Renal cortical epithelial cell (primary cell): ENCODE measurements at places on chromosomes 13 and 19.

- no peak for DNase-seq
These were observed 32.0 kb downstream of the LTBP4 start for GRCh38 chr19:40633207-40633606.

DNA sequence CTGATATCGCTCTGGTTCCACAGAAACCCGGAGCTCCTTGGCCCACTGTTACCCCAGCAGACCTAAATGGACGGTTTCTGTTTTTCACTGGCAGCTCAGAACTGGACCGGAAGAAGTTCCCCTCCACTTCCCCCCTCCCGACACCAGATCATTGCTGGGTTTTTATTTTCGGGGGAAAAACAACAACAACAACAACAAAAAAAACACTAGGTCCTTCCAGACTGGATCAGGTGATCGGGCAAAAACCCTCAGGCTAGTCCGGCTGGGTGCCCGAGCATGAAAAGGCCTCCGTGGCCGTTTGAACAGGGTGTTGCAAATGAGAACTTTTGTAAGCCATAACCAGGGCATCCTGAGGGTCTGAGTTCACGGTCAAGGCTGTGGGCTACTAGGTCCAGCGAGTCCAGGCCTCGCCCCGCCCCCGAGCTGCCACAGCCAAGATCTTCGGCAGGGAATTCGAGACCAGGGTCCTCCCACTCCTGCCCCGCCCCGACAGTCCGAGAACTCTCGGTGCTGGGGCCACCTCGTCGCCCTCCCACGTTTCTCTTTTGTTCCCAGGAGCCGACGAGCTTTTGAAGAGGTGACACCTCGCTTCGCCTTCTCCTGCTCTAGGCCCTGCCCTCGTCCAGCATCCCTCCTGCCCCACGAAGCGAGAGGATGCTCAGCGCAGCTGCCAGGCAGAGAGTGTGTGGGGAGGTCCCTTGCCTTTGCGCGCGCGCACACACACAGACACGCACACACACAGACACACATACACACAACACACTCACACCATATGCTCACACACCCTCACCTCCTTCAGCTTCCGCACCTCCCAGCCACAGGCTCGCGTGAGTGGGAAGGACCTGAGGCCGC, 8.8 kb downstream of the ZIC2 start:
- DNase-seq = no peak

DNA sequence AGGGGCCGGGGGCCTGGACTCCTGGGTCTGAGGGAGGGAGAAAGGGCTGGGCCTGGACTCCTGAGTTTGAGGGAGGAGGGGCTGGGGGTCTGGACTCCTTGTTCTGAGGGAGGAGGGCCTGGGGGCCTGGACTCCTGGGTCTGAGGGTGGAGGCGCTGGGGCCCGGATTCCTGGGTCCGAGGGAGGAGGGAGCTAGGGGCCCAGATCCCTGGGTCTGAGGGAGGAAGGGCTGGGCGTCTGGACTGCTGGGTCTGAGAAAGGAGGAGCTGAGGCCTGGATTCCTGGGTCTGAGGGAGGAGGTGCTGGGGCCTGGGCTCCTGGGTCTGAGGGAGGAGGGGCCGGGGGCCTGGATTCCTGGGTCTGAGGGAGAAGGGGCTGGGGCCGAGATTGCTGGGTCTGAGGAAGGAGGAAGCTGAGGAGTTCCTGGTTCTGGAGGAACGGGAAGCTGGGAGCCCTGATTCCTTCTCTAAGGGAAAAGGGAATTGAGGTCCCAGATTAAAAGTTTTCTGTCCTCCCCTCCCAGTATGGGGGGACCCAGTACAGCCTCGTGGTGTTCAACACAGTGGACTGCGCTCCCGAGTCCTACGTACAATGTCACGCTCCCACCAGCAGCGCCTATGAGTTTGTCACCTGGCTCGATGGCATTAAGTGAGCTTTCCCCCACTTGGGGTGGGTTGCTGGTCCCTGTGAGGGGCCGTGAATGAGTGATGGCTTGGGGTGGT, 721 bp downstream of the MED25 start:
- no peak for DNase-seq

- DNase-seq = peak; percentile 71
These were observed 237.6 kb downstream of the DNAJC15 start for GRCh38 chr13:43260999-43261398.

GRCh38 chr13:100483841-100484381, 104.7 kb downstream of the GGACT start:
- DNase-seq = no peak

- DNase-seq = peak; percentile 79
These were observed 68.4 kb downstream of the SPATA13 start for GRCh38 chr13:24228852-24229458.

DNA sequence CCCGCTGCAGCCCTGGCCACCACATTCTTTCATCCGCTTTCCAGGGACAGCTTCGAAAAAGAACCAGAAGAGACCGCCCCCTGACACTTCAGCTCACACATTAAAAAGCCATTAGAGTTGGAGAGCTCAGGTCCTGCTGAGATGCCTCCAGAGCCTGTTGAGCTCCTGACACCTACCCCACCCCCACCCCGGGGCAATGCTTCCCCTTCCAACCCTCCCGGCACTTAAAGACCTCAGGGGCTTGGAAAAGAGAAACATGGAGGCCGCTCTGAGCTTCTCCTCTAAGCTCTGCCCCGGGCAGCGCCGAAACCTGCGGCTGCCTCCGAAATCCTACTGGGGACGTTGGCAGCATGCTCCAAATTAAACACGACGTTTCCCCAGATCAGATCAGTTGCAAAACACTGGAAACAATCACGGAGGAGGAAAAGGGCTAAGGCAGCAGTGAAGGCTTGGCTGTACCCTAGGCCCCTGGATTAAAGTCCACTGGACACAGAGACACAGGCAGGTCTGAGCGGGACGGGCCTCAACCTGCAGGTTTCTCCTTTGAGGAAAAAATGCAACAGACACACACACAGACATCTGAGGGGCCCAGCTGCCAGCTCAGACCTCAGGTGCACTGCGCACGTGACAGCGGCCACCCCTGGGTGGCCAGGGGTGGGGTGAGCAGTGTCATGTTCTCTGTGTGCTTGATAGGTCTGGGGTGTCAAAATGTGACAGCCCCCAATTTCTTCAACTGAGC, 9.6 kb downstream of the SH3GL1 start:
- DNase-seq = no peak

DNA sequence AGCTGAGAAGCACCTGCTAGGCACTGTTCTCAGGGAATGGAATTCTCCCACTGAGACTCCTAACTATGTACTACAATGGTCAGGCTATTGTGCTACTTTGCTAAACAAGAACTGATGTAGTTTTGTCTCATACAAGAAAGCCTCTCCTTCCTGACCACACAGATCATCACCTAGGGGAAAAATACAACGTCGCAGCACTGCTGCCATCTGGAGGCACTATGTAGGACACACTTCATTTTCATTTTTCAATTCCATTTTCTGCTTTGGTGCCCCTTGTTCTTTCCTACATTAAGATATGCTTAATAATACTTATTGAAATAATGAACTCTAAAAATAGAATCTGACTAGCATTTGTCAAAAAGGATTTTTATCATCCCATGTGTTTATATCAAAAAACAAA, 21.1 kb downstream of the PROSER1 start:
- DNase-seq = peak; percentile 53

GRCh38 chr13:25689539-25689938, 317.8 kb downstream of the ATP8A2 start:
- no peak for DNase-seq

DNA sequence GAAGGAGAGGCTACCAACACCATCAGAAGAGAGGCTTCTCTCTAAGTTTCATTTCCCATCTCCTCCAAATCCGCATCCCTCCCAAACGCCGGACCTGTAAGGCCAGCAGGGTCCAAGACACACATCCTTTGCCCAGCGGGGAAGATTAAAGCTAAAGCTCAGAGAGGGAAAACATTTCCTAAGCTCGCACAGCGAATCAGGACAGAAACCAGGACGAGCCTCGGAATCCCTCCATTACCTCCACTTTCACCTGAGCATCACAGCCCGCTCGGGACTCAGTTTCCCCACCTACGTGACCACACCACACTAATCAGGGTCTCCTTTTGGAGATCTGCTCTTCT, 711 bp upstream of the FOSB start:
- no peak for DNase-seq
